ENCODE measurements at places on chromosomes 3 and 15.

GRCh38 chr15:50051811-50052419 is 67.1 kb downstream of the ATP8B4 start:
- DNase-seq: no peak

DNA sequence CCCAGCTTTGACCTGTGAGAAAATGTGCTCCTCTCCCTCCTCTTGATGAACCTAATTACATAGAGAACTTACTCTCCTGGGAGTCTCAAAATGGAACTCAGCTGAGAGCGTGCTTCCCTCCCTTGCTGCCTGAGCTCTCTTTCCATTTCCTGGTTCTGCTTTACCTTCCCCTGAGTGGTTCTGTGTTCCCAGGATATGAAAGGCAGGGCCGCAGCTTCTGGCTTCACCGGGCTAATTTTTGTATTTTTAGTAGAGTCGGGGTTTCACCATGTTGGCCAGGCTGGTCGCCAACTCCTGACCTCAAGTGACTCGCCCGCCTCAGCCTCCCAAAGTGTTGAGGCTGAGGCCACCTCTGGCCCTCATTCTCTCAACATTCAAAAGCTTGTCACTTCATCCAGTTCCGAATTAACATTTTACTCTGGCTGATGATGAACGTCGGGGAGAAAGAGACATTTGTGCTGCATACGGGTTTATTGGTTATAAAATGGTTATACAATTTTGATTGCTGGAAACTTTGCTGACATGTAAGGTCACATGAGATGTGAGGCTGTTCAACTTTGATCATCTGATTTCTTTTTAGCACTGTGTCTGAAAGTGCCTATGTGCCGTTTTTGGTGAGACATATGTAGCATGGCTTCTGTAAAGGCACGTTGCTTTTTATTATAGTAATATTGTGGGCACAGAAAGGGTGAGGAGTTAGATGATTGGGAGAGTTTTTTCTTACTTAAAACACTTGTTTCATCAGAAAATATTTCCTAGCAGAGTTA is 6.6 kb downstream of the PLS1 start:
- DNase-seq: no peak

- DNase-seq: no peak
These were observed 246.7 kb downstream of the MCTP2 start for GRCh38 chr15:94477913-94478553.

- no peak for DNase-seq
These were observed 15.7 kb downstream of the BHLHE40 start for GRCh38 chr3:4994823-4995499.

DNA sequence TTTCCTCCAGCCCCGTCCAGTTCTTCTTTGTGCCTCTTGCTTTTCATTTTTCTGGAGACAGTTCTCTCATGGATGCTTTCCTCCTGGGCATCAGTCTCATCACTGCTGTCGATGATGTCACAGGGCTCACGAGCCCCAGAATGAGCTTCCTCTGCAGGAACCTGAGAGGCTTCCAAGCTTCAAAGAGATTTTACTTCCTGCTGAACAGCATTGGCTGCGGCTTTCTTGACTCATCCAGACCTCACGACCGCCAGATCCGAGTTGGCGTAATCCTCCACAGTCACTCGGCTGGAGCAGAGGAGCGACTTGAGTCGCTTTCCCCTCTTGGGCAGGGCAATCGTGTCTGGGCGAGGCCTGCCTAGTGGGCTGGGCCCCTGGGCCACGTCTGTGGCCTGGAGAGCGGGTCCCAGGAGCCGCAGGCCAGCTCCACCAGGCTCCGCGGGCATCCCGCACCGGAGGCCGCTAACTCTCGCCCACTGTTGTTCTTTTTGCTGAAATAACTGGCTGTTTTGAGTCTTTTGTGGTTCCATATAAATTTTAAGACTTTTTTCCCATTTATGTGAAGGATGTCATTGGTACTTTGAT is 20.8 kb upstream of the FAN1 start:
- no peak for DNase-seq

GRCh38 chr3:39896184-39896583 is 86.8 kb downstream of the MYRIP start:
- DNase-seq: no peak

GRCh38 chr3:99781761-99782160 is 35.9 kb upstream of the CMSS1 start:
- DNase-seq: no peak

DNA sequence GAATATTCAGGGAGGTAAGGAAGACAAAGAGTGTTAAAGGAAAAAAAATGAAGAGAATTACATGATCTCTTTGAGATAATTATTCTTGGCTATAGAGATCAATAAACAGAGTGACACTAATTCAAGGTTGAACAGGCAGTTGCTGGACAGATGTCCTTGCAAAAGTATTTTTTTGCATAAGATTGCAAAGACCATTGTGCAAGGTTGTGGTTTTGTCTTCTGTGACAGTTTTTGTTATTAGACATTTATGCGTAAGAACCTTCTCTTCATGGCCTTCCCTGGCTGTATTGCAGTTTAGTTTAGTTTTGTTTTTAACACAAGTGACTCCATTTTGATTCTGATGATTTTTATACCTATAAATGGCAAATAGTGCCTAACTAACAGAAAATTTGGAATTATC is 682.8 kb upstream of the ARPP21 start:
- no peak for DNase-seq

DNA sequence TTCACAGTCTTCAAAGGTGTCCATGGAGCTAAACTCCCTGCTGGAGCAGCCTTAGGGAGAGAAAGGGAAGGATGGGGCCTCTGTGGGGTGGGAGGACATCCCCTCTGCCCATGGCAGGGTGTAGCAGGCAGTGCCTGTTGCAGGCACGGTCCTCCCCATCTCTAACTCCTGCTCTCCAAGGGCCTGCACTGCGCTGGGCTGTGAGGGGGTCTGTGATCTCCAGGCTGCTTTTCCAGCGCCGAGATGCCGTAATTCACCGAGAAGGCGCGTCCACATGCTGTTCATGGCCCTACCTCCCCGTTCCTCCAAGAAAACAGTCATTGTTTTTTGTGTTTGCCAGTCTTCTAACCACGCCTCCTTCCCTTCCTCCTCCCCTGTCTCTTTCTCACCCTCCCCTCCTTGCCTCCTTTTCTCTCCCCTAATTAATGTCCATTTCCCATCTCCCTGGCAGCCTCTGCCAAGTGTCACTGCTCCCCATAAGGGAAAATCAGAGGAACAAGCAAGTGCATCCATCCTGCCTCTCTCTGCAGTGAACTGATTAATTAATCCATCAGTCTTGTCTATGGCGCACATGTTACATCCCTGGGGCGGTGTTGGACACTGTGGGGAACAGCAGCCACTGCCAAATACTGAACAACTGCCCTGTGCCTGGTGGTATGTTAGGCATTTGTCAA is 17.7 kb upstream of the LAMP3 start:
- DNase-seq: no peak

GRCh38 chr3:27606537-27606936 is 115.6 kb downstream of the EOMES start:
- DNase-seq: no peak

GRCh38 chr3:194003114-194004057 is 132.6 kb upstream of the HES1 start:
- DNase-seq: no peak

- no peak for DNase-seq
These were observed 288.9 kb downstream of the EDEM1 start for GRCh38 chr3:5476403-5476802.

DNA sequence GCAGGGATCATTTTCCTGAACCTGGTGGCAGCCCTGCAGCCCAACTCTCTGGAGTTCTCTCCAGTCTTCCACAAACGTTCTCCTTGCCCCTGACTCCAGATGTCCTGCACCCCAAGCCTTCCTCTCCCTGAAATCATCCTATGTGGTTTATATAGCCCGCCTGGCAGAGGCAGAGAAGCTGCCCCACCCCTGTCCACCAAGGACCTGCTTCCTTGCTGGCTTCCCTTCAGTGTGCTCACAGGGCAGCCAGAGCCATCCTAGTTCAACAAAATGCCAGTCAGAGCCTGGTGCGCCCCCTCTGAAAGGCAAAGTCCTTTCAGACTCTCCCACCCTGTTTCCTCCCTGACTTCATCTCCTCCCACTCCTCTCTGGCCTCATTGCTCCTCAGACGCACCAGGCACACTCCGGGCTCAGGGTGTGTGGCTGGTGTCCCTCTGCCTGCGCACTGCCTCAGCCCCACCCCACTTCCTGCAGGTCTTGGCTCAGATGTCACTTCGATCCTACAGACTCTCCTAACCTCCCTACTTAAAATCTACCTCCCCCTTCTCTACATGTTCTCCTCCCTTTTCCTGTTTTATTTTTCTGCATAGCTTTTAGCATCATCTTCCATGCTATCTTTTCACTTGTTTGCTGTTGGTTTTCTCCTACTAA is 5.9 kb downstream of the KBTBD13 start:
- no peak for DNase-seq

DNA sequence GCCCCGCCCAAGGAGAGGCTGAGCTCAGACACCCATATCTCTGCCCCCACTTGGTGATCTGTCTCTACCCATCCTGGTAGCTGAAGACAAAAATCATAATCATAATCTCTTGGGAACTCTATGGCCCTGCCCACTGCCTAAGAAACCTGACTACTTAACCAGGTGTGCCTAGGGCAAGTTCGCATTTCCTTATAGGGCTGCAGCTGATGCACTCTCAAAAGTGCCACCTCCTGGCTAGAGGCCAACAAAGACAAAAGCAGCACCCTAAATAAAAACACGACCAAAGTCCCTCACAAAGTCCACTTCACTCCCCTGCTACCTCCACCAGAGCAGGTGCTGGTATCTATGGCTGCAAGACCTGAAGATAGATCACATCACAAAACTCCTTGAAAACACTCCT is 250.4 kb upstream of the SLITRK3 start:
- no peak for DNase-seq

- DNase-seq: no peak
These were observed 69.4 kb downstream of the FEM1B start for GRCh38 chr15:68346979-68347378.

DNA sequence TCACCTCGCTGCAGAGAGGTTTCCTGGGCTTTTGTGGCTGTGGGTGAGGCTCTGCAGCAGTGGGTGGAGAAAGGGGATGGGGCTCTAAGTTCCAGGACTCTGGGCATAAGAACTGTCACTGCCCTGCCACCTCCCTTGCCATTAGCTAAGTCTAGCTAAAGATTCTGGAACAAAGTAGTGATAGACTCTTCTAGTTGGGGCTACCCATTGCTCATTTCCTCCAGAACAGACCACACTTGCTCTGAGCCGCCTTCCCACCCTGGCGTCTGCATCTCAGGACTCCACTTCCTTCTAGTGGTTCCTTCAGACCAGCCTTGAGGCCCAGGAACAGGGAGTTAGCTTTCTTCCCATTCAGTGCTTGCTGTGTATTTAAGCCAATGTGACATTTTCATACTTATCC is 7.5 kb downstream of the ARHGAP31 start:
- no peak for DNase-seq

DNA sequence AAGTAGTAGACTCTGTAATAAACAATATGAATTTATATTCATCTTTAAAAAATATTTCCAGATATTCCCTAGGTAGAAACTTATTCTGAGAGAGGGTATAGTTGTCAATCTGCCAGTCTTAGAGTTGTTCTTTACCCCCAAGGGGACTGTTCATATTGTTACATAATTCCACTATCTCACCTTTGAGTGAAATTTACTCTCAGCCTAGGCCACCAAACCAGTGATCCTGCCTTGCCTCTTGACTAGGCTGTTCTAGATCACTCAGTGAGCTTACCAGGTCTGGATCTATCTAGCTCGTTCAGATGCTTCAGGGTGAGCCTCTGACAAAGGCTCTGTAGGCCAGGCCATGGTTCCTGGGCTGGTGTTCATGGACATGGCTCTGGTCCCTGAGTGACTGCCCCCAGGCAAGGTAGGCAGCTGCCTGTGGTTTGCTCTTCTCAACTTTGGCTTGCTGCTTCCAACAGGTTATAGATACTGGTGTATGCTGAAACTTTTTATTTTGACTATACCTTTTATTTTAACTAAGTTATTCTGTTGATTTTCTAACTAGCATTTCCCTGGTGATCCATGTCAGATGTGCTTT is 27.6 kb downstream of the ZNF592 start:
- no peak for DNase-seq

DNA sequence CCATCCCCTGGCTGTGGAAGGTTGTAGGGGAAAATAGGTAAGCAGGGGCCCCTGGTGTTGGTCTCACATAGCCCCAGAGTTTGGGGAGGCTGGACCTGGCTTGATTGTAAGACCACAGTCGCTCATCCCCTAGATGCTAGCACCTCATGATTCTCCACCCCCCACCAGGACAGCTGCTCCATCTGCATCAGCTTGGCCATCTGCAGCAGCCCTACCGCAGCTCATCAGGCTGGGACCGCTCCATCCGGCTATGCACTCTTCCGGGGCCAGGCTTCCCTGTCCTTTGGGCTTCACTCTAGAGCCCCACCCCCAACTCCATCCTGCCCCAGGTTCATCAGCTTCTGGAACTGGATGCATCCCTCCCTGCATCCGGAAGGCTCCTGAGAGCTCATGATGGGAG is 12.6 kb downstream of the SCN5A start:
- DNase-seq: no peak

DNA sequence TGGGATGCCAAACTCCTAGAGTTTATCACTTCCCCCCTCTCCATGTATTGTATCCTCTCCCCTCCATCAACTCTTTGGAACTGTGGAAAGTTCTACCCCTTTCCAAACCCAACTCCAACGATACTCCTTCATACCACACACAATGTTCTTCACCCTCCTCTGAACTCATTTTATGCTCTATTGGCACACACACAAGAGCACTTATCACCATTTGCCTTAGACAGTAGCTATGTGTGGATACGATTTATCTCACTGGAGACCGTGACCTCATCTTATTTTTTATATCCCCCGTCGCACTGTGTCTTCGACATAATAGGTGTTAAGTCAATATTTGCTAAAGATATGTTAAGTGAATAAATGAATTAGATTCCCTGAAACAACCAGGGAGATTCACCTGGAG is 316.5 kb upstream of the PROK2 start:
- DNase-seq: no peak

DNA sequence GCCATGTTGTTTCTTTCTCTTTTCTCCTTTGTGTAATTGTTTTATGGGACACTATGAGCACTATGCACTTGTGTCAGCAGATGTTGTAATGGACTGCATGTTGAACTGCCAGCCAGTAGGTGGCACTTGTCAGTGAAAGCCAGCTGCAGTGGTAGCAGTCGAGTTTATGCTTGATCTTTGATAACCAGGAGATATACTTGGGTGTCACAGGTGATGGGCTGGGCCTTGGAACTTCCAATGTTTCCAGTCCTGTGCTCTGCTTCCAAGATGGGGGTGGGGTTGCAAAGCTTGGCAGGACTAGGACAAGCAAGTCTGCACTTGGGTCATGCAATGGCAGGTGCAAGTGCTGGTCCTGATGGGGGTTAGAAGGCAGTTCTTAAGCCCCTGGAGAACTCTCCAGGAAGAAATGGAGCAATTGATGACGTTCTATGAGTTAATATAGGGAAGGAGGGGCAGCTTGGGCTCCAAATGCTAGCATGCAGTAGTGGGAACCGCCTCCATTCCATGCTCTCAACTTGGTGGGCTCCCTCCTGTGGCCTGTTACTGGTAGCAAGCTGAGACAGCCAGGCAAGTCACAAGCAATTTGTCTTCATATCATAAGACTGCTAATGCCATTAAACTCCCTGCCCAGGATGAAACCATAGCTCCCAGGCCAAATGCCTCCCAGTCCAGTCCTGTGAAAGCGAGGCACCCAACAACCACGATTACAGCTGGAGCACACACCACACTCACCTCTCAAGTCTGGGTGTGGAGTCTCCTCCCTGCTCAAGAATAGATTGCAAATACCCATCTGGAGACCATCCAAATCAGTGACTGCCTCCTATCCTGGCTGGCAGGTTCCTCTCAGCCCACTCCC is 287.2 kb downstream of the CGGBP1 start:
- no peak for DNase-seq

GRCh38 chr3:184241447-184242296 is 7.1 kb downstream of the ALG3 start:
- DNase-seq: no peak
